ENCODE measurements at places on chromosomes 2 and 18.
A peak's percentile ranks its signal among the peaks of the same experiment; 100 is the strongest.

DNA sequence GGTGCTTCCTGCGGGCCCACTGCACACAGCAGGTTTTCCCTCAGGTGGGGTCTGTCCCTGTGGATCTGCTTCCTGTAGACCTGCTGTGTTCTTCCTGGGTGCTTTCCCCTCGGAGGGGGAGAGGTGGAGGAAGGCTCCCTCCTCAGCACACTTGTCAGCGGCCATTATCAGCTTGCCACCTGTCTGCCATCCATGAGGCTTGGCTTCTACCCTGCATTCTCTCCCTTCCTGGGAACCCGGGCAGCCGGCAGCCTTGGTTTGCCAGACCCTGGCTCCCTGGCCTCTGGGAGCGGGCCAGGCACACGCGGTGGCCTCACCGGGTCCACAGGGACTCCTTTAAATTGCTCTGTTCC is 58.5 kb downstream of the INPP5D start:
- H3K27ac ChIP-seq, result no peak overlapping the region
- no peaks in the 10 kb centered on the region for H3K36me3 ChIP-seq
- DNase-seq, result no peak
- H3K27me3 ChIP-seq, result peaks cover 2% of the 10 kb centered on the region
- no peak overlapping the region for H3K4me3 ChIP-seq
- no peaks in the 10 kb centered on the region for H3K4me1 ChIP-seq

- DNase-seq, result no peak
- no peak overlapping the region for H3K4me3 ChIP-seq
- H3K27ac ChIP-seq, result no peak overlapping the region
- no peaks in the 10 kb centered on the region for H3K36me3 ChIP-seq
- no peaks in the 10 kb centered on the region for H3K4me1 ChIP-seq
Observed at GRCh38 chr18:35172451-35173035, 68.3 kb upstream of the ZNF397 start.

- H3K27ac ChIP-seq, result peak overlapping the region; percentile 52
- peaks cover 33% of the 10 kb centered on the region for H3K4me1 ChIP-seq
- H3K27me3 ChIP-seq, result no peaks in the 10 kb centered on the region
- no peaks in the 10 kb centered on the region for H3K36me3 ChIP-seq
- peak; percentile 98 for DNase-seq
Observed at GRCh38 chr2:20578895-20579825, 71.7 kb downstream of the HS1BP3 start.

- H3K4me3 ChIP-seq, result peak overlapping the region; percentile 67
- H3K27me3 ChIP-seq, result peaks cover 12% of the 10 kb centered on the region
- no peaks in the 10 kb centered on the region for H3K36me3 ChIP-seq
- no peak for DNase-seq
Observed at GRCh38 chr2:241804326-241805229, 4.4 kb upstream of the NEU4 start.

- no peaks in the 10 kb centered on the region for H3K27me3 ChIP-seq
- DNase-seq, result no peak
- no peak overlapping the region for H3K27ac ChIP-seq
Observed at GRCh38 chr2:39919511-39920306, 140.7 kb upstream of the THUMPD2 start.

- peak overlapping the region; percentile 74 for H3K4me3 ChIP-seq
- no peak for DNase-seq
- H3K4me1 ChIP-seq, result peaks cover 31% of the 10 kb centered on the region
- H3K27ac ChIP-seq, result peak overlapping the region; percentile 69
Observed at GRCh38 chr2:152395572-152395971, 60.6 kb downstream of the FMNL2 start.

GRCh38 chr18:44716697-44717163 is 36.0 kb downstream of the SETBP1 start:
- no peaks in the 10 kb centered on the region for H3K36me3 ChIP-seq
- no peak overlapping the region for H3K27ac ChIP-seq
- no peaks in the 10 kb centered on the region for H3K27me3 ChIP-seq

- no peaks in the 10 kb centered on the region for H3K36me3 ChIP-seq
- no peak overlapping the region for H3K4me3 ChIP-seq
- no peak for DNase-seq
Observed at GRCh38 chr18:42165922-42166513, 211.0 kb downstream of the PIK3C3 start.

DNA sequence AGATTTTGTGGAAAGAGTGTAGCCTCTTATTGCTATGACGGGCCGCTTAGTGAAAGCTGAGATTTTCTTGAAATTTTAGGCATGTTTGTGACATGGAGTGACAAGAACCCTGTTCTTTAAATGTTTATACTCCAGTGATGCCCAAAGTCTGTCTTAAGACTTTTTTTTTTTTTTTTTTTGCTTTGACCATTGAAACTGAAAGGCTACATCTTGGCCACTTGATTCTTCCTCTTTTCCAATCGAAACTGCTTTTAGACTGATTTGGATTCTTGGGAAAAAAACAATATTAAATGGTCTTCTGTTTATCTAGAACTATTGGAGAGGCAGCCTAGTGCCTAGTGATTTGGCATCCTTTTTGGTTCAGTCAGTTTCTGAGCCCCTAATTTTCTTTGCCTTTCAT is 2.4 kb upstream of the SLC8A1 start:
- no peak for DNase-seq
- H3K4me1 ChIP-seq, result peaks cover 21% of the 10 kb centered on the region
- H3K27me3 ChIP-seq, result no peaks in the 10 kb centered on the region
- no peak overlapping the region for H3K4me3 ChIP-seq

DNA sequence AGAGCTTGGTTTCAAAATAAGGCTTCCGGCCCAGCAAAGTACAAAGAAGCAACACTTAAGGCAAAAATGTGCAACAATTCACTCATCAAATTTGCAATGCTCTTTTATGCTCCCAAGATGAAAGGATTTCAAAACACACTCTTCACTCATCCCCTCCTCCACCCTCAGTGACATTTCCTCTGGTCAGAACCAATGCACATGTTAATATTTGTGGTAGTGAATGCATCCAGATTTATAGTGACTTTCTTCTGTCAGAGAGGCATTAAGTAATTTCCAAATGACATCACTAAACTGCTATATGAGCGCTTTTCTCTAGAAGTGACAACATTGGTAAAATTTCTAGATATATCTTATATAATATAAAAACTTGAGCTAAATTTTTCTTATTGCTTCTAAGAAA is 800.4 kb downstream of the NRXN1 start:
- no peak for DNase-seq
- no peak overlapping the region for H3K27ac ChIP-seq
- no peaks in the 10 kb centered on the region for H3K36me3 ChIP-seq

DNA sequence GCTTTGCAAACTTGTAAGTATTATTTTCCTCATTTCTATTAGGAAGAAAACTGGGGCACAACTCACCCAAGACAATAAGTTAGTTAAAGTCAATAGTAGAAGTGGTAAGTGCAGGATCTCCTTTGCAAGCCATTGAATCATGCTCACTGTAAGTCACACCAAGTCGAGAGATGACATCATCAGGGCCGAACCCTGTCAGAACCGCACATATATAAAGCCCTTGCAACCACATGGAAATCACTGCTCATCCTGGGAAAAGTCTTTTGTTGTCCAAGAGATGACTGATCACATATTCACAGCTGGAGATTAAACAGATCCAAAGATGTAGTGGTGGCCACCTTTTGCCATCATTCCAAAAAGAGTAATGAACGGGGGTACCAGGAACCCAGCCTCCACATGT is 484.8 kb upstream of the ID2 start:
- no peaks in the 10 kb centered on the region for H3K27me3 ChIP-seq
- DNase-seq, result peak; percentile 51
- no peak overlapping the region for H3K4me3 ChIP-seq
- peaks cover 12% of the 10 kb centered on the region for H3K4me1 ChIP-seq
- H3K36me3 ChIP-seq, result no peaks in the 10 kb centered on the region

DNA sequence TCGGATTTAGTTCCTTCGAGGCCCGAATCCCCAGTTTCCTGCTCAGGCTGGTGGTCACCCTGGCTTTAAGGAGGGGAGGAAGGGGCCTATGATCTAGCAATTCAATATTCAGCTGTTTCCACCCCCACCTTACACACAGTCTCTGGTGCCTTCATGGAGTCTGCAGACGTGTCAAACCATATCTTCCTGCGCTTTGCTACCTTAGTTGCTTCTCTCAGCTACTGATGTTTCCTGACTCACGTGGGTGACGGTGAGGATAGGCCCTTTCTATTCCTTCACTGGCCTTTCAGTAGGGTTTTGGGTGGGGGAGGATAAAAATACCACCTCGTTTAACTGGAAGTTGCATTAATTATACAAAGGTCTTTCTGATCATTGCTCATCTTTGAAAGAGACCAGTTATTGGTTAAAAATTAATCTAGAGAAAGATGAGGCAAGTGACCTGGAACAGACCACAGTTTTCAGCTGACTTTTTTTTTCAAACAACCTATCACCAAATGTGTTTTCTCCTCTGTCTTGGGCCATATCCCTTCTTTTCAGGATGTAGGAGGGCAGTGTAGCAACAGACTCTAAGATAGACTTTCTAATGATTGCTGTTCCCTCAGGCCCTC is 49.7 kb downstream of the SH2D6 start:
- no peak for DNase-seq
- peaks cover 15% of the 10 kb centered on the region for H3K4me1 ChIP-seq
- no peak overlapping the region for H3K27ac ChIP-seq
